Activated CD4-positive, alpha-beta T cell treated with anti-CD3 and anti-CD28 coated beads, Interleukin-2, amount 10 ng/mL, durations not matched to agents 7 days and 5 days (primary cell): ENCODE measurements at places on chromosomes 7 and 10. TPM values are rescaled to one million over a fixed set of nuclear protein-coding genes. Genes with fewer than 3 reads are reported as not detected.

GRCh38 chr10:7133958-7134357 is 276.9 kb downstream of the SFMBT2 start:
- peaks cover 20% of the 10 kb centered on the region for H3K27me3 ChIP-seq
- H3K4me1 ChIP-seq: peaks cover 7% of the 10 kb centered on the region
- no peak for DNase-seq
- no peak overlapping the region for H3K27ac ChIP-seq
- H3K36me3 ChIP-seq: no peaks in the 10 kb centered on the region
- no peak overlapping the region for H3K4me3 ChIP-seq

GRCh38 chr7:138602451-138602850 is 98.7 kb downstream of the SVOPL start:
- H3K4me1 ChIP-seq: peaks cover 3% of the 10 kb centered on the region
- no peak overlapping the region for H3K27ac ChIP-seq
- DNase-seq: no peak
- no peak overlapping the region for H3K4me3 ChIP-seq
- no peaks in the 10 kb centered on the region for H3K27me3 ChIP-seq
- no peaks in the 10 kb centered on the region for H3K36me3 ChIP-seq

Gene IFIT3
- 55.4 TPM for total RNA-seq

Gene NKX1-2
- total RNA-seq: not detected

Gene SOSTDC1
- total RNA-seq: not detected

Gene RBM20
- total RNA-seq: not detected
